Stimulated activated CD4-positive, alpha-beta T cell treated with anti-CD3 and anti-CD28 coated beads, Interleukin-2, amount 100 ng/mL, for 48 hours (primary cell): ENCODE measurements at places on chromosomes 7 and 10.

GRCh38 chr10:132748545-132749370 is 37.2 kb downstream of the NKX6-2 start:
- DNase-seq = no peak

- DNase-seq = no peak
Measured at GRCh38 chr10:125159932-125160855, at the start of gene CTBP2. Gene CTBP2, minus strand, starts transcription at chr10:125160563.

DNA sequence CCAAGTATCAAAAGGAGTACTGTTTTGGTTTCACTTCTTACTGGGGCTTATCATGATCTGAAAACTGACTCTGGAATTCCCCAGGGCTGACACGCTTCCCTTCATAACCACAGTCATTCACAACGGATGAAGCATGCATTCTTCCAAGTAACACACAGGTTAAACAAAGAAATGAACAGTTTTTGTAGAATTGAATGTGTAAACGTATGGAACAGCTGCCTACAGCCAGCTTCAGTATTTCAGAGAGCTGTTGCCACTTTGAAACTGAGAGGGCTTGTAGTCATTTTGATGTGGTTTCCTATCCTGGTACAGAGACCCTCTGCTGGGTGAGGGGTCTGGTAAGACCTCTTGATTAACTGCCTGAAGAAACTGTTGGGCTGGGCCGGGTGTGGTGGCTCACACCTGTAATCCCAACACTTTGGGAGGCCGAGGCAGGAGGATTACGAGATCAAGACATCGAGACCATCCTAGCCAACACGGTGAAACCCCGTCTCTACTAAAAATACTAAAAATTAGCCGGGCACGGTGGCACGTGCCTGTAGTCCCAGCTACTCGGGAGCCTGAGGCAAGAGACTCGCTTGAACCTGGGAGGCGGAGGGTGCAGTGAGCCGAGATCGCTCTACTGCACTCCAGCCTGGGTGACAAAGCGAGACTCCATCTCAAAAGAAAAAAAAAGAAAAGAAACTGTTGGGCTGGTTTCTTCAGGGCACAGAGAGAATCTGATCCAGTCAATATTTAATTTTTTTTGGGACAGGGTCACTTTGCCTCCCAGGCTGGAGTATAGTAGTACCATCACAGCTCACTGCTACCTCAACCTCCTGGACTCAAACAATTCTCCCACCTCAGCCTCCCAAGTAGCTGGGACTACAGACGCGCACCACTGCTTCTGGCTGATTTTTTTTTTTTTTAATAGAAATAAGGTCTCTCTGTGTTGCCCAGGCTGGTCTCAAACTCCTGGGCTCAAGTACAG is 4.7 kb downstream of the NFE2L3 start:
- no peak for DNase-seq

GRCh38 chr7:7883394-7883793 is 85.2 kb upstream of the GLCCI1 start:
- DNase-seq = no peak

- no peak for DNase-seq
Measured at GRCh38 chr7:70063371-70063770, 465.1 kb downstream of the AUTS2 start.

DNA sequence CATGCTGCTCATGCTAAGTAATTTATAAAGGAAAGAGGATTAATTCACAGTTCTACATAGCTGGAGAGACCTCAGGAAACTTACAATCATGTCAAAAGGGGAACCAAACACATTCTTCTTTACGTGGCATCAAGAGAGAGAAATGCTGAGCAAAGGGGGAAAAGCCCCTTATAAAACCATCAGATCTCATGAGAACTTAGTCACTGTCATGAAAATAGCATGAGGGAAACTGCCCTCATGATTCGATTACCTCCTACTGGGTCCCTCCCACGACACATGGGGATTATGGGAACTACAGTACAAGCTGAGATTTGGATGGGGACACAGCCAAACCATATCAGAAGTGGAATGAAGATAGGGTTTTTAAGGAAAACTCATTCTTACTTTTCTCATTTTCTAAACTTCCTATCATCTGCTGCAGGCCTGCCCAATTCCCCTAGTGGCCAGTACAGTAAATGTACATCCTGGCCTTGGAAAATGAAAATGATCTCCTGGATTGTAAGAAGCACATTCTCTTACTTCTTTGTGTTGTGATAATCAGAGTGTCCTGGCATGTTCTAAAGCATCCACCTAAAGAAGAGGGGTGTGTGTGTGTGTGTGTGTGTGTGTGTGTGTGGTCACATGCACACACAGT is 421.5 kb downstream of the LRMDA start:
- no peak for DNase-seq

GRCh38 chr10:43278216-43278615 is 11.4 kb upstream of the RASGEF1A start:
- DNase-seq = no peak

- peak; percentile 33 for DNase-seq
Measured at GRCh38 chr7:16644636-16645592, 640 bp downstream of the ANKMY2 start.

- DNase-seq = no peak
Measured at GRCh38 chr10:126092366-126093215, 196.2 kb downstream of the FANK1 start.

DNA sequence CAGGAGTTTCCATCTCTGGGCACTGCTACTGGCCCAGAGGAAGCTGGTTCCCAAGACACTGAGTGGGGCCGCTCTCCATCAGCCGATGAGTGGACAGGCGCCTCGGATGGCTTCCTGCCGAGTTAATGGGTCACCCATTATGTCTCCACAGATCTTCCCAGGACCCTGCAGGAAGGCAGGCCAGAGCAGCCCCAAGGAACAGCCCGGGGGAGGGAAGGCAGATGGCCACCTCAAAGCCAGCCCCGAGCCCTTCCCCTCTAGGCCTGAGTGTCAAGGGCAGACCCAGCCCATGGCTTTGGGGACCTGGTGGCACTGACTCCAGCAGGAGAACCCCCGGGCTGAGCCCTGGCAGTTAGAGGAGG is 3.4 kb upstream of the LFNG start:
- DNase-seq = no peak

DNA sequence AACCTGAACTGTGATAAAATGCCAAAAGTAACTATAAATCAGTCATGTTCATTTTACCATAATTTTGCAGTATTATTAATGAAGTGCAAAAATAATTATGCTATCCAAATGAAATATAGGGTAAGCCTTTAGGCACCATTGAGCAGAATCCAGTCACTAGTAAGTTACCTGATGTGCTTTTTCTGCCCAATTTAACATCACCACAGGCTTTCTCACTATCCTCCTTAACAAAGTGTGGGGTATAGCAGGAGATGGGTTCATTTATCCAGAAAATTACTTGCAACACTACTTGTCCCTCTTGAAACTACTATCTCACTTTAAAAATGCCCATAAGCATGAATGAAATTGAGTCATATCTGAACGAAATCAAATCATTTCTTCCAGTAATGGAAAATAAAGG is 211.0 kb downstream of the SEMA3A start:
- no peak for DNase-seq

DNA sequence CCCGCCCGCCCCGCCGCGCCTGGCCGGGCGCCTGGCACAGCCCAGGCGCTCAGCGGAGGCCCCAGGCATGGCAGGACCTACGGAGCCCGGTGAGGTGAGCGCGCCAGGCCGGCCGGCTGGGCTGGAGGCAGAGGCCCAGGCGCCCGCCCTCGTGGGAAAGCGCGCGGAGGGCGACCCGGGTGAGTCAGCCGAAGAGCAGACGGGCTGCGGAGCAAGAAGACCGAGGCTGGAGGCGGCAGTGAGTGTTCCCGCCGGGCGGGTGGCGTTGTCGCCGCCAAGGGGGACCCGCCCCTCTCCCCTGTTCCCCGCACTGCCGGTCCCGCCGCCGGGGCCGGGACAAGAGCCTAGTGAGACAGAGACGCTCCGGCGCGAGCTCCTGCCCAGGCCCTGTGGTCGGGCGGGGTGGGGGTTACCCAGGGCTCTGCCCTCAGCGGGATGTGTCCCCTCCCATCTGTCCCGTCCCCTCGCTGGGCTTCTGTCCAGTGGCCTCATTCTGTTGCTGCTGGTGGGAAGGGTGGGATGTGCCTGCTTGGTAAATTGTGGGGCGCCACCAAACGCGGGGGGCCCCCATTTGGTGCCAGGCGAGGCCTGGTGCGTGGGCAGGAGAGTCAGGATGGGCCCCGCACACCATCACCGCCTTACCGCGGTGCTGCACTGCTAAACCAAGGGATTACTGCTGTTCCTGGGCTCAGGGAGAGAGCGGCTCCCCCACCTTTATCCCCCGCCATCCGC is 17.0 kb upstream of the NODAL start:
- peak; percentile 55 for DNase-seq

DNA sequence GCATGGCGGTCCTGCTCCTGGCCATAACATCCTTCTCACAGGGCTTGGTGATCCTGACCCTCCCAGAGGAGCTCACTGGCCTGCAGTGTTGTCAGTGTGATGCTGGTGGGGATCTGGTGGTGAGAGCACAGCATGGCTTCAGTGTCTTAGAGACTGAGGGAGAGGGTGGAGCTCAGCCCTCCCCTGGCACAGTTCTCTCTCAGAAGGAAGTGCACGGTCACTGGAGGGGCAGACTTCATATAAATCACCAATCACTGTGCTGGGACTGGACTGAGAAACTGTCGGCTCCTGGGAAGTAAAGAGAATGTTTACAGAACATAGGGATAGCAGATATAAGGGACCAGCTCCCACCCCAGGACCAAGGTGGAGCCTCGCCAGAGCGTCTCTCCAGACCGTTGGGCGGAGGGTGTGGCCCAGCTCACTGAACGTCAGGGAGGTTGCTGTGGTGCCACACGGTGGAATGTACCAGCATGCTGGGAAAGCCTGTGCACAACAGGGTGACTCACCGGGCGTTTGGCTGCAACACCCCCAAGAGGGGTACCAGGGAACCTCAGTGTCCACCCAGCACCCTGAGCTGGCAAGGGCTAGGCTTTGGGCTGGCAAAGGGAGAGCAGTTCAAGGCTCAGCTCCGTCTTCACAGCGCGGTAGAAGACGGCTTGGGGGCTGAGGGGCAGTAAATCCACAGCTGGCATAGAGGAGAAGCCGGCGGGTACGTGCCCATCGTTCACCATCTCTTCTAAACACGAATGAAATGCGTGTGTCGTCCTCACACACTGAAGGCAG is 8.8 kb upstream of the GET4 start:
- DNase-seq = no peak

GRCh38 chr10:132677473-132678227 is 108.3 kb downstream of the NKX6-2 start:
- DNase-seq = no peak
